ENCODE measurements at places on chromosomes 7 and 10.
A peak's percentile ranks its signal among the peaks of the same experiment; 100 is the strongest.

- DNase-seq = no peak
Observed at GRCh38 chr7:41758321-41758720, 55.4 kb upstream of the INHBA start.

- no peak for DNase-seq
Observed at GRCh38 chr7:25849500-25850184, 302.4 kb upstream of the NFE2L3 start.

DNA sequence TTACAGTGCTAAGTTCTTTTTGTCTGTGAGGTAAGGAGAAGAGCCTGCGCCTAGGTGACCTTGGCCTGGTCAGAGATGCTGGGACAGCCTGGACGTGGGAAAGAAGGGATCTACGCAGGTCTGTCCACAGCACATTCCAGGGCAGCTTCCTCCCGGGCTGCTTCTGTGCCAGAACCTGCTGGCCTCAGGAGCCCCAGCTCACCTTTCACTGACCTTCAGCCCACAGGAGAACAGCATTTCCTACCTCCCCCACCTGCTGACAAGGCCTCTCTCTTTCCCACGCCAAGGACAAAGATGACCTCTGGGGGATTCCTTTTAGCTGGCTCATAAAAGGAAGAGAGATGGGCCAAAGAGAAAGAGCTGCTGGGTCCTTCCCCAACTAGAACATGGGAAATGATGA is 260.6 kb downstream of the KCNMA1 start:
- DNase-seq = no peak

DNA sequence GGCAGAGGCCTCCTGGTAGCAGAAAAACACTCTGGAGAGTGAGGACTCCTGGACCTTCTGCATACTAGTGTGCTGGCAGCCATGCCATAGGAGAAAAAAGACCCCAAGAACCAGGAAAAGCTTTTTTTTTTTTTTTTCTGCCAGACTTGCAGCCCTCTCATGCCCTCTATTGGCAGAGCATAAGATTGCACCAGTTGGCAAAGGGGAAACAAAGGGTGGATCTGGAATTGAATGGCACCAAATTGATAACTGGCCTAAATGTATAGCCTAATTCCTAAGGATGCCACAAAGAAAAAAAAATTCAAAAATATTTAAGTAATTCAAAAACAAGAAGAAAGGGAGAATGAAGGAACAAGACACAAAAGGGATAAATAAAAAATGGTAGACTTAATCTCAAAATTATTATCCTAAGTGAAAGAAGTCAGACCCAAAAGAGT is 112.5 kb upstream of the GHITM start:
- peak; percentile 35 for DNase-seq

- DNase-seq = no peak
Observed at GRCh38 chr7:32039000-32039756, 31.0 kb downstream of the PDE1C start.

DNA sequence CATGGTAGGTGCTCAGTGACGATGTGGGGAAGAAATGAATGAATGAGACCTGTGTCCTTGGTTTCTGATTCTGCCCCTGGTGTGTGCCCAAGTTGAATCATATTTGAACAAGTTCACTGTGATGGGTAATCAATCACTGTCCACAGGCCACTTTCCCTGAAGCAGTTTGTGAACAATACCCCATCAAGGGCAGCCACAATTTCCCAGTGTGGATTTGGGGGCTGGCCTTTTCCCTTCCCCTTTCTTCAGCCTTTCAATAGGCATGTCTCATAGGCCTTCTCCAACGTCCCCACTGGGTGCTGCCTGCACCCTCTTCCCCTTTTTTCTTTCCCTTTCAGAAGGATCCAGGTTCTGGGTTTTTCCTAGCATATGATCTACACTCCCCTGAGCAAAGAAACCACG is 64.7 kb downstream of the CREB5 start:
- DNase-seq = no peak

DNA sequence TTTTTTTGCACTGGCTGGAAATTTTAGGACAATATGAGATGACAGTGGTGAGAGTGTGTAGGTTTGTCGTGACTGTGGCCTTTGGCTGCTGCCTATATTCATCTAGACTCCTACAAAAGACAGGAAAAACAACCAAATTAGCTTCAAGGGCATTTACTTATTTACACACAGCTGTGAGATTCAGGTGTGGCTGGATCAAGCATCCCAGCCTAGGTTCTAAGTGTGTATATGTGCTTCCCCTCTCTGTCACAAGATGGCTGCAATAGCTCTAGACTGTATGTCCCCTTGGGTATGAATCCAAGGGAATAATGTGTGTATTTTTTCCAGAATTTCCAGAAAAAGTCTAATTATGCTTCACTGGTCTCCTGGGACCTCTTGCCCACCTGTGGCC is 25.5 kb upstream of the INPP5A start:
- no peak for DNase-seq

- DNase-seq = no peak
Observed at GRCh38 chr7:516216-516605, 3.4 kb downstream of the PDGFA start.

DNA sequence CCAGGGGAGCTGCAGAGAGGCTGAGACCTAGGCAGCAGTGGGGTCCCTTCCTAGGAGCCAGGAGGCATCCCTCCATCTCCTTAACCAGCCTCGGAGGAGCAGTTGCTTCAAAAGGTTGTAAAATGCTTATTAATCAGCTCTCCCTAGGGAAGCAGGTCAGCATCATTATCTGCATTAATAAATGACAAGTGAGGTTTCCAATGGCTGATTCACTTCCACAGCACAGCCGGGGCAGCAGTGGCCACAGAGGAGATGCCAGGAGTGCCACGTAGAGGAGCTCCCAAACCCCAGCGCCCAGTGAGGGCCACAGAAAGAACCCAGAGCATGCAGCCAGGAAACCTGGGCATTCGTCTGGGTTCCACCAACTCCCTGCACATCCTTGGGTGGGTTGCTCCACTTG is 8.2 kb upstream of the NPFFR1 start:
- DNase-seq = no peak

DNA sequence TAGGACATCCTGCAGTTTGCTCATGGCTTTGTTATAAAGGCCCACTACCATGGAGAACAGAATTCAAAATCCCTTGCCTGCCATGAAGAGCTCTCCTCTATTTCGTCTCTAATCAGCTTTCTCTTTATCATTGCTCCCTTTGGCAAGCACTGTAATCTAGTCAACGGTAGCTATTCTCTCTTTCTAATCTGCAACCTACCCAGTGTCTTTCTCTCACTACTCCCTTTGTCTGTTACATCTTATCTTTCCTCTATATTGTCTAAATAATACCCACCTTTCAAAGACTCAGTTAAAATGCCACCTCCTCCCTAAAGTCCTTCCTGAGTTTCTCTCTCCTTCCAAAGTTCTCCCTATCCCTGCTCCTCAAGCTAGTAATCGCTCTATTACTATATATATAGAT is 108.1 kb downstream of the FZD1 start:
- no peak for DNase-seq

GRCh38 chr7:49802600-49802999 is 29.2 kb downstream of the VWC2 start:
- no peak for DNase-seq

GRCh38 chr7:50037086-50037485 is 56.0 kb downstream of the ZPBP start:
- DNase-seq = no peak

- no peak for DNase-seq
Observed at GRCh38 chr7:98107313-98107721, 655 bp downstream of the LMTK2 start.

DNA sequence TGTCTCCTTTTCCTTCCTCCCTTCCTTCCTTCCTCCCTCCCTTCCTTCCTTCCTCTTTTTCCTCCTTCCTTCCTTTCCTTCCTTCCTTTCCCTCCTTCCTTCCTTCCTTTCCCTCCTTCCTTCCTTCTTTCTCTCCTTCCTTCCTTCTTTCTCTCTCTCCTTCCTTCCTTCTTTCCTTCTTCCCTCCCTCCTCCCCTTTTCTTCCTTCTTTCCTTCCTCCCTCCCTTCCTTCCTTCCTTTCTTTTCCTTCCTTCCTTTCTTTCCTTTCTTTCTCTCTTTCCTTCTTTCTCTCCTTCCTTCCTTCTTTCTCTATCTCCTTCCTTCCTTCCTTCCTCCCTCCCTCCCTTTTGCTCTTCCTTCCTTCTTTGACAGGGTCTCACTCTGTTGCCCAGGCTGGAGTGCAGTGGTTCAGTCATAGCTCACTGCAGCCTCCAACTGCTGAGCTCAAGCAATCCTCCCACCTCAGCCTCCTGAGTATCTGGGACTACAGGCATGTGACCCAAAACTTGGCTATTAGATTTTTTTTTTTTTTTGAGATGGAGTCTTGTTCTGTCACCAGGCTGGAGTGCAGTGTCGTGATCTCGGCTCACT is 15.9 kb upstream of the CYTH3 start:
- DNase-seq = no peak

DNA sequence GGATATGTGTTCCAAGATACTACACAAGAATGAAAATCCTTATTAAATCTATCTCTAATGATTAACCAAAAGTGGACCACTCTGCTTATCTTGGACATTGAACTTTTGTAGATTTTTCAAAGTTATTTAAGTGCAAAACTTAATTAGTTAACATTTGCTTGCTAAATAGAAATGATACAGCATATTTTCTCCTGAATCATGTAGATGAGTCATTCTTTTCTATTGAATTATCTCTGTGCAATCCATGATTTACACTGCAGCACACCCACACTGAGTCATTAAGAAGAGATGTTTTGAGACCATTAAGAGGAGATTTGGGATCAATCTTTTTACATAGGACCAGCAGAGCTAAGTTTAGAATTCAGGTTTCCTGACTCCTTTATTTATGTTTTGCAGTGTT is 6.6 kb upstream of the ABCC2 start:
- DNase-seq = no peak

DNA sequence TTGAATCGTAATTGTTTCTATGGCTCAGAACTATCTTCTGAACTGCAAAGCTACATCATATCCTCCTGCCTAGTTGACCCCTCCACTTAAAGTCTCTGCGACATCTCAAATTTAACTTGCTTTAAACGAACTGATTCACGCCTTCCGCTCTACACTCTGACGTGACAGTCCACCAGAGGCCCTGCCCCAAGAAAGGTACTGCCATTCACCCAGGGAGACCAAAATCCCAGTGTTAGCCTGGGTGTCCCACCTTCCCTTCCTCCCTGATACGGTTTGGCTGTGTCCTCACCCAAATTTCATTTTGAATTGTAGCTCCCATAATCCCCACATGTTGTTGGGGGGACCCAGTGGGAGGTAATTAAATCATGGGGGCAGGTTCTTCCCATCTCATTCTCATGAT is 90.8 kb downstream of the CPXM2 start:
- DNase-seq = no peak

DNA sequence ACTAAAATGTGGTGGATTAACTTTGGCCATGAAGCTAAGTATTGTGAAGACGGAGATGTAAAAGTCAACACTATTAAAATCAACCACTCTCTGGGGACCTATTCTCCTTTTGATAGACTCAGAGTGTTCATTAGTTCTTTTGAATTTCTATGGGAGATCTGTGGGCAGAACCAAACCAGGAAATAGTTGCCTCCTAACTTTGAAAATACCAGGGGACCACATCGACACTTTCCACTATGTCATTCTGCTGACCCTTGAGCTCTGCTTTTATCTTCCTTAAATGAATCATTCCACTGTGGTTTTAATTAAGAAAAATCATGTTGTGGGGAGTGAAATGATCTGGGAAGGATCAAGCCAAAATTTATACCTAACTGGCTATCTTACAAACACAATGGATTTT is 960.5 kb downstream of the GATA3 start:
- no peak for DNase-seq

DNA sequence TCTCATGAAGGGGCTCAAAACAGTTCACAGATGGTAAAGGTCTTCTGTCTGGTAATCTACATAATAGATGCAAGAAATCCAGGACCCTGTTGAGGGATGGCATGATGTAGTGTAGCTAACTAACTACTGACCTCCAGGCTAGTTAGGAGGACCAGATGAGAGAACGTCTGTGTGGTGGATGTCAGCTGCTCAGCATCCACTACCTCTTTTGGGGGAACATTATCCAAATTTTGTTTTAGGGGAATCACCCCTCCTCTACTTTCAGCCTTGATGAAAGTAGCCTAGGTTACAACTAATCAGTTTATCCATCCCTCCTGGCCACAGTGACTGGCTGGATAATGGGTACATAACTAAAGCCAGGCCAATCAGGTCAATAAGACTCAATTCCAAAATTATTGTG is 246.0 kb downstream of the RNLS start:
- no peak for DNase-seq

DNA sequence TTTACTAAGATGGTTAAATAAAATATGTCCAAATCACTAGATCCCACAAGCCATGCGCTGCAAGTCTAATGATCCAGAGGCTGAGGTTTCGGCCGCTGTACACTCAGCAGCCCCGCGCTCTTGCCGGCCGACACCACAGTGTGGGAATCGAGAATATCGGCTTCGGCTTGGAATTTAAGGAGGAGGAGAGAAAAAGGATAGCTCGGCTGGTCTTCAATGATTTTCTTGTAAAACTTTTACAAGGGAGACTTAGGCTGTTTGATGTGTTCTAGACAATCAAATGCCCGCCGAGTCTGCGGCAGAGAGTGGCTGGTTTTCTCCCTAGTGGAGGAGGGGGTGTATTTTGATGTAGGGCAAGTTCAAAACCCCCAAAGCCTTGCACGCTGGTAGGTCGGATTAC is 118.2 kb upstream of the TCF7L2 start:
- DNase-seq = no peak

DNA sequence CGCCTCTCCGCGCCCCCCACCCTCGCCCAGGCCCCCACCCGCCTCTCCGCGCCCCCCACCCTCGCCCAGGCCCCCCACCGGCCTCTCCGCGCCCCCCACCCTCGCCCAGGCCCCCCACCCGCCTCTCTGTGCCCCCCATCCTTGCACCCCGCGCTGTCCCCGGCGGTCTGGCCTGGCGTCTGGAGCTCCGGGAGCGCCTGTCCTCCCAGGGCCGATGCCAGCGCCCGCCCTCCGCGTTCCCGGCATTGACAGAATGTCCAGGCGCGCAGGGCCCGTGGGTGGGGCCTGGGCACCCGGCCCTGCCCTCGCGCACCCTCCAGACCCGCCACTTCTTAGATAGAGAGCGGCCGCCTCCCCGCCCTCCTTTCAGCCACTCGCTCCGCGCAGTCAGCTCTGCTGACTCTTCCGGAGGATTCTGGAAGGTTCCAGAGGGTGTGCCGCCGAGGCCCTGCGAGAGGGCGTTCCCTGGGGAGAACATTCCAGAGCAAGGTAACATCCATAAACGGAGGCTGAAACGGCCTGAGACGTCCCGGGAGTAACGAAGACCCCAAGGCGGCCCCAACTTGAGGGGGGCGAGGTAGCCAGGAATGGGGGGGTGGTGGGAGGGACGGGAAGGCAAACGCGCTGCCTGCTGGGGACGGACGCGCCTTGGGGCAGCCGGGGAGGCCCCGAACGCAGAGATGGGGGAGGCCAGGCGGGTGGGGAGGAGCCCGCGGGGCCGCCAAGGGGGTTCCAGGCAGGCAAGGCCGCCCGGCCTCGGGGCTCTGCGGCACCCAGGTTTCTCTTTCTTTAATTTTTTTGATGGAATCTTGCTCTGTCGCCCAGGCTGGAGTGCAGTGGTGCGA is 117.8 kb downstream of the DYNC2I1 start:
- DNase-seq = no peak

- no peak for DNase-seq
Observed at GRCh38 chr10:74598891-74599566, 227.4 kb upstream of the KAT6B start.

GRCh38 chr10:75021379-75022249 is 89.8 kb upstream of the SAMD8 start:
- no peak for DNase-seq

All from CMK (cell line).